ENCODE measurements at places on chromosomes 3 and 15.

DNA sequence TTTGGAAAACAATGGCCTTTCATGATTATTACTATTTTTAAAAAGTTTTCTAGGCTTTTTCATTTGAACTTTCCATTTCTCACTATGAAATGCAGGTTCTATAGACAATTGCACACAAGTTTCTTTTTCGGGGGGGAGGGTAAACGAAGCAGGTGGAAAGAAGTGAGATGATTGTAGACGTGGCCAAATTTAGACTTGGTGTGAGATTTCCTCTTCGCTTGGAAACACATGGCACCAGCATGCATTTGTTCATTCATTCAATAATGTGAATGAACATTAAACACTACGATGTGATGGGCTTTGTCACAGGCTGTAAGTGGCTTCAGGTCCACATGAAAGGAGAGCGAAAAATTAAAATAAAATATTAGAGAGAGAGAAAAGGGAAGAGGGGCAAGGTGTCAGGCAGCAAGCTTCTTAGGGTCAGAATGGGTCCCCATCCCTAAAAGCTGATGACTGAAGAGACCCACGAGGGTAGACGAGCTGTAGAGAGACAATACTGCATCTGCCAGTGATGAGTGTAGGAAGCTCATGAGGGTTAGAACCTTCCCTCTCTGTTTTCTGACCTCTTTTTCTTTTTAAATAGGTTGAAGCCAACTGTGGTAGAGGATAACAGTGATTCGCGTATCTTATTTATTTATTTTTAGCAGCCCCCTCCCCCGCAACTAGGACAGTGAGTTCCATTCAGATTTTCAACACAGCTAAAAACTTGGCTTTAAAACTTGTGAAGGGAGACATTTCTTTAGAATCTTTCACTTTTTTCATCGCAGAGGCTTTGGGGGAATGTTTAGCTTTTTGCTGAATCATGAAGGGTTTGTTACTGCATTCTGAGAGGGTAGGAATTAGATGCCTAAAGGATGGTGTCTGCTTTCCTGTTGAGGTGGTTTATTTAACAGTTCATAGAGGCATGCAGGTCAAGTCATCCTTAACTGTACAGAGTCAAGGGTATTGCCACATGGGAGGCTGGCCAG lies 36.2 kb downstream of the GAP43 start:
- peak; percentile 22 for DNase-seq

DNA sequence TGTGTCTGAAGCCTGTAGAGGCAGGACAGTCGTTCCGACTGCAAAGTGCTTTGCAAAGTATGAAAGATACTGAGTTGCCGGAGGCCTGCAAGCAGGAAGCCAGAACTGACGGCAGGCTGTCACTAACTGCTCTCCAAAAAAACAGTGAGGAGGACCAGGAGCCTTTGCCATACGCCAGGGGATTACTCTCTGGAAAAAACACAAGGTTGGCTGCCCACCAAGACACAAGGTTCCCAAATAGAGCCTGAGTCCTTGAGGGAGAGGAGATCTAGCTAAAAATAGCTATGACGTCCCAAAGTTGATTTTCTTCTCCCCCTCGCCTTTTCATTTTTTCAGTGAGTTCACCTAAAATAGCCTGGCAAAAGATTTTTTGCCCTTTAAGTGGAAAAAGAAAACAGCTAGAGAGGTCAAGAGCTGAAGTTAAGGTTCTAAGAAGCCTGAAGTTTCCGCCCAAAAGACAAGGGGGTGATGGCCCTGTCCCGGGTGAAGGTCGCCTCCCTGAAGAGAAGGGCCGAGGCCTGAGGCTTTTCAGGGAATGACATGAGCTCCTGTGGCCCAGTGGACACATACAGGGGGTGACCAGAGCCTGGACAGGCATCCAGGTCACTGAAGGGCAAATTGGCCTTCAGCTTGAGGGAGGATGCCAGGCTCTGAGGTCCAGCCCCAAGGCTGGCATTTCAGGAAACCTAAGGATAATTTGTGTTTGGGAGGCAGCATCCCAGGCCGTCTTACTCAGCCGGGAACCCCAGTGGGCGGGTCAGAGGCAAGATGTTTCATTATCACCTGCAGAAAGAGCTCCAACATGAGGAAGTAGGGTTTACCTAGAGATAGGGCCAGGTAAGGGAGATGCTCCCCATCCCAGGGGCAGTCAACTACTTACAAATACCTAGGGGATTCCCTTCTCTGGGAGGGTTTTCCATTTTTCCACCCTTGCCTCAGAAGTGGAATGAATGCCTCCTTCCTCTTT lies 44.9 kb upstream of the DGKG start:
- DNase-seq, result no peak

- DNase-seq, result no peak
Observed at GRCh38 chr3:183377307-183377959, 51.0 kb downstream of the MCF2L2 start.

DNA sequence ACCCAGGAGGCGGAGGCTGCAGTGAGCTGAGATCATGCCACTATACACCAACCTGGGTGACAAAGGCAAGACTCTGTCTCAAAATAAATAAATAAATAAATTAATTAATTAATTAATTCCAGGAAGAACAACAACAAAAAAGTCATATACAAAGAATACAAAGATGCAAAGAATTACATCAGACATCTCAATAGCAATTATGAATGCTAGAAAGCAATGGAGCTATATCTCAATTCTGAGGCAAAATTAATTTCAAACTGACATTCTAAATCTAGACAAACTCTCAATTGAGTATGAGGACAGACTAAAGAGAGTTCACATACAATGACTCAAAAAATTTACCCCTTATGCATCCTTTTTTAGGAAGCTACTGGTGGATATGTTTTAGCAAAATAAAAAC lies 69.6 kb upstream of the CTNNB1 start:
- no peak for DNase-seq

DNA sequence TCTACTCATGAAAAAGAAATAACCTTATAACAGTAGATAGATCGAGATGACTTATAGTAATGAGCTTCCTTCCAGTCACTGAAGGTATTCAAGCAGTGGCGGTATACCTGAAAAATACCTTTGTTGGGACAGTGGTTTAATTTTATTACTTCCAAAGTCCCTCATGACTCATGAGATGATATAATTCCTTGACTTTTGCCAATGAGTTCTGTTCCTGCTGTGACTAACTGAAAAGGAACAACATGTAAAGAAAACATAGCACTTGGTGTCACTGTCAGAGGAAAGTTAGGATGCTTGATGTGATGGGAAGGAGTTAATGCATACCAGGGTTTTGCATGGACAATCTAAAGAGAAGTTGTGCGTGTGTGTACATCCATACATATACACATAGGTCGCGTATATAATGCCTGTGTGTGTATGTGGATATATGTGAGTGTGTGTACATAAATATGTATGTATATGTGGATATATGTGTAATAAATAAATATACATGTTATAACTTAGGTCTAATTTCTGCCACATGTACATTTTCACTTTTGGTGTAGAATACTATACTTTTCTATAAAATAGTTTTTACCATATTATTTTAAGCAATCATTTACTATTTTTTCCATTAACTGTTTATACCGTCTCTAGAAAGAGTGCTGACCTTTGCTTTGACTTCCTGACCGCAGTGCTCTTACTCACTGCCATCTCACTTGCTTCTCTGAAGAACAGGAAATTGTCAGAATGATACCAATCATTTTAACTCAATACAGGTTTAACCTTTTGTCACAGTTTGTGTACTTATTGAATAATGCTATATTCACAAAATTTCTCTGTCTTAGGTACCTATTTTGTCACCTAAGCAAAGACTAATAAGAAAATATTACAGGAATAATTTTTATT lies 12.6 kb upstream of the PAK2 start:
- DNase-seq, result no peak

GRCh38 chr3:190004656-190005055 lies 116.0 kb downstream of the P3H2 start:
- DNase-seq, result no peak

DNA sequence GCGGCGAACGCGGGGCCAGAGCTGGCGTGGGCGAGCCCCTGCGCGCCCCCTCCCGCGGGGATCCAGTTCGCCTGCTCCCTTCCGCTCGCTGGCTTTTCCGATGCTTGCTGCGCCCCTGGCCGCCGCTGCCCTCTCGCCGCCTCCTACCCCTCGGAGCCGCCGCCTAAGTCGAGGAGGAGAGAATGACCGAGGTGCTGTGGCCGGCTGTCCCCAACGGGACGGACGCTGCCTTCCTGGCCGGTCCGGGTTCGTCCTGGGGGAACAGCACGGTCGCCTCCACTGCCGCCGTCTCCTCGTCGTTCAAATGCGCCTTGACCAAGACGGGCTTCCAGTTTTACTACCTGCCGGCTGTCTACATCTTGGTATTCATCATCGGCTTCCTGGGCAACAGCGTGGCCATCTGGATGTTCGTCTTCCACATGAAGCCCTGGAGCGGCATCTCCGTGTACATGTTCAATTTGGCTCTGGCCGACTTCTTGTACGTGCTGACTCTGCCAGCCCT lies 721 bp downstream of the P2RY1 start:
- peak; percentile 51 for DNase-seq

- peak; percentile 44 for DNase-seq
Observed at GRCh38 chr15:25863111-25863967, at the start of gene ATP10A. TSS of gene ATP10A (minus strand) at chr15:25863327. CDS start at chr15:25863096, 231 bp downstream.

GRCh38 chr15:58908550-58909309 lies 24.7 kb downstream of the SLTM start:
- DNase-seq, result no peak
